Lung microvascular endothelial cell (primary cell): ENCODE measurements at places on chromosomes 3 and 15. TPM values are rescaled to one million over a fixed set of nuclear protein-coding genes. Genes with fewer than 3 reads are reported as not detected.

DNA sequence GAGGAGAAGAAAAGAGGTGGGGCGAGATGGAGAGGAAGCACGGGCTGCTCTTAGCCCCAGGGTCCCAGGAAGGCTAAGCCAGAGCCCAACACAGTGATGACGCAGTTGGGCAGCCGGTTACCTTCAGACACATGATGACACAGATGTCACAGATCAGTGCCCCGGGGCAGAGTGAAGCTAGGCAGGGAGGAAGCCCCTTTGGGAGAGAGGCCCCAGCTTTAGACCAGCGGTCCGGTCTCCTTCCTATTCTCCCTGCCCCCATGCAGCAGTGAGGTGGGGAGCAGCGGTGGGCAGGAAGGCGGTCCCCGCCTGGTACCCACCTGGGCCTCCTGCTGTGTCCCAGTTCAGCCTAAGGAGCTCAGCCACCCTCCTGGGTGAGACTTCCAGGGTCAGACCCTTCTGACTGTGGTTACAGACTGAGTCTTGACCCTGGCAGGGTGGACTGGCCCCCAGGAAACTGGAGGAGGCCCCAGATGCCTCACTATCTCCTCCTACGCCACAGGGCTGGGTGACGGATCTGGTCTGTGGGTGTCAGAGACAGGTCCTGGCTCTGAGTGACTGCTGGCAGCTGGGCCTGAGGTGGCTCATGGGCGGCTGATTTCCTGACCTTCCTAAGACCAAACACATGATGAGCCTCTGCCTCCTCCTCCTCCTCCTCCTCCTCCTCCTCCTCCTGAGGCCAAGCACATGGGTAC is 38.8 kb upstream of the LINGO1 start:
- DNase-seq: no peak

DNA sequence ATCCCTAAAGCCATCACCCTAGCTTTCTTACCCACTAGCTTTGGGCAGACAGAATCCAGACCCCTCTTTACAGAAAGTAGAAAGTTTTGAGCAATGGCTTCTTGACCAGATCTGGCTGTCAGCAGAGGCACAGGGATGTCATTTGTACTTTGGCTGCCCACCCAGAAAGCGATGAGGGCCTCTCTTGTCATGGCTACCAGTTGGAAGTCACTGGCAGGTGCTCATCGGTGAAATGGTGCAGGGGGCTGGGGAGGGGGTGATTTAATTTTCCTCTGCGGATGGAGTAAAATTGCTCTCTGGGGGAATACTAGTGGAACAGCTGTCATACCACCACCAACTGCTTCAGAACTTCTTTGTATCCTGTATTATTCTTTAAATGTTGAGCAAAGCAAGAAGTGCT is 393.7 kb downstream of the LSAMP start:
- DNase-seq: no peak

DNA sequence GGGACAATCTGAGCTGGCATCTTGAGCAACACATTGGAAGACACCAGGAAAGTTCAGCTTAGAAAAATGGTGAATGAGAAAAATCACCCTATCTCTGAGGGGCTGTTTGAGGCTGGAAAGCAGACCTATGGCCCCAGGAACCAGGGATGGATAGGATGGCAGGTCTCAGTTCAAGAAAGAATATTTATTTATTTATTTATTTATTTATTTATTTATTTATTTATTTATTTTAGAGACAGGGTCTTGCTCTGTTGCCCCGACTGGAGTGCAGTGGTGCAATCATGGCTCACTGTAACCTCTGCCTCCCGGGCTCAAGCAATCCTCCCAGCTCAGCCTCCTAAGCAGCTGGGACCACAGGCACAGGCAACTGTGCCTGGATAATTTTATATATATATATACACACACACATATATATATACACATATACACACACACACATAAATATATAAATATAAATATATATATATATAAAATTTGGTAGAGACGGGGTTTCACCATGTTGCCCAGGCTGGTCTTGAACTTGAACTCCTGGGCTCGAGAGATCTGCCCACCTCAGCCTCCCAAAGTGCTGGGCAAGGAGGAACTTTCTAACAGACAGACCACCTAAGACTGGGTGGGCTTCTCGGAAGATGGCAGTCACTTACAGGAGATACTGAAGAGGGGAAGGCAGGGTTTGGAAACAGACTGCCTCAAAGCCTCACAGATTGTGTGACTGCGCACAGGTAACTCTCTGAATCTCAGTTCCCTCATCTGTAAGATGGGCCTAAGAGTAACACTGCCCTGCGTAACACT is 29.7 kb downstream of the CCDC13 start:
- DNase-seq: no peak

DNA sequence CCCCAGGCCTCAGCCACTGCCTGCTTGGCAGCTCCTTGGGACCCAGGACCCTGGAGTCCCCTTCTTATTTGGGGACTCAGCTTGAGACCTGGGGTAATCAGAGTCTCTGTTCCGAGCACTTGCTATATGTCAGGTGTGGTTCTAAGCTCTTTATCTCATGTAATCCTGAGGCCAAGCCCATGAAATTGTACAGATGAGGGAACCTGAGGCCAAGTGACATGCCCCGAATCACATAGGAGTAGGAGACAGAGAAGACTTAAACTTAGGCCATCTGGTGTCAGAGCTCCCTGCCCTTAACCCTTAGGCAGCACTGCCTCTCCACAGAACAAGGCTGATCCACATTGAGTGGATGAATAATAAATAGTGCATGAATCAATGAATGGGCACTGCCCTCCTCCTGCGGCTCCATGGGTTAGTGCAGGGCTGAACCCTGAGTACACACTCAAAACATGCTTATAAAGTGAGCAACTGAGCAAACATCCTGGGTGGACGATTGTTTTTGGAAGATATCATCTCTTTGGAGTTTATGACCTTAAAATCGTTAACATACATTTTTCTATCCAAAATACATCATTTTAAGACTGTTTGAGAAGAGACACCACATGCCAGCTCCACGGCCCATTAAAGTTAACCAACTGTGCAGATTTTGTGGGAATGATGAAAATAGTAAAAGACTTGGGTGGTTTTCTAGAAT is 33.2 kb upstream of the IQSEC1 start:
- DNase-seq: no peak

GRCh38 chr3:129132097-129132866 is 10.7 kb upstream of the RAB43 start:
- no peak for DNase-seq

The IL5RA gene
- total RNA-seq: not detected in 2 replicates
